Inflammatory macrophage (primary cell): ENCODE measurements at places on chromosomes 5 and 9.

DNA sequence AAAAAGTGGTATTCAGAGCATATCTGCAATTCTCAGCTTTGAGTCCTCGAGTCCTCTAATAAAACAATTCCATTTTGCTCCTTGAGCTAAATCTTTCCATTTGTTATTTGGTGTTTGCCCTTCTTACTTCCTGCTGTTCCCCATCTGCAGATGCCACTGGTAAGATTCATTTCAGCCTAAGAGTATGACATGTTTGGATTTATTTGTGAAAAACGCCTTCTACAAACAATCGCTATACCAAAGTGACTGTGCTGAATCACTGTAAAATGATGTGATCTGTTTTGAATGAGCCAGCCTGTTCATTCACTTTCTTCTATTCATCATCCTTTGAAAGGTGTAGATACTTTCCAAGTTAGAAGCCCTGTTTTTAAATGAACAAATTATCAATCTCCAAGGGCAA, 27.7 kb downstream of the KCTD16 start:
- no peak for DNase-seq

DNA sequence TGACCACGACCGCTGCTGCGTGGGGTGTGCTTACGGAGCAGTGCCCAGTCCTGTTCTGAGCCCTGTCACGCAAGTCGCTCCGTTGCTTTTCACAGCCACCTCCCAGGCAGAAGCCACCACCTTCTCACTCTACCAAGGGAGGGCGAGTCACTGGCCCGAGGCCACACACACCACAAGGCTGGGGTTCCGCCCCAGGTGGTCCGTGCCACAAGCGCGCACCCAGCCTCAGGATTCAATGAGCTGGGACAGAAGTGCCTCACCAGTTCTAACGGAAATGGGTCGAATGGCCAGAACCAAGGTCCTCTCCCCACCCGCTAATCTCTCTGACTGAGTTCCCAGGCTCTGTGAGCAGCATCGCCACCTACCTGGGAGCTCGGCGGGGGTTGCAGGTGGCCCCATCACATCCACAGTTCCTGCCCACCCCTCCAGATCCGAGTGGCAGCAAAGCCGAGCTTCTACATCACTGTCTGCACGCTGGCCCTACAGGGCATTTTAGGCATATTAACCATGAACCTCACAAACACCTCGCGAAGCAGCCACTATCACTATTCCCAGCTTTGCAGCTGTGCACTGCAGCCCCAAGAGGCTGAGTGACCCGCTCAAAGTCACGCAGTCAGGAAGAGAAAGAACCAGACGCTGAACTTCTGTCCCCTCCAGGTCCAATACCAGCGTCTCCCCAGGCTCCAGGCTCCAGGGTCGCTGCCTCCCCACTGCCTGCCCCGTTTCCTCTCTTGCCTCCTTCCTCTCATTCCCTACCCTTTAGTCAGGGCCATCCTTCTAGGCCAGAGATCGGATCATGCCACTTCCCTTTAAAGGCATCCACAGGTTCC, 92.1 kb upstream of the PHYKPL start:
- DNase-seq, result no peak

DNA sequence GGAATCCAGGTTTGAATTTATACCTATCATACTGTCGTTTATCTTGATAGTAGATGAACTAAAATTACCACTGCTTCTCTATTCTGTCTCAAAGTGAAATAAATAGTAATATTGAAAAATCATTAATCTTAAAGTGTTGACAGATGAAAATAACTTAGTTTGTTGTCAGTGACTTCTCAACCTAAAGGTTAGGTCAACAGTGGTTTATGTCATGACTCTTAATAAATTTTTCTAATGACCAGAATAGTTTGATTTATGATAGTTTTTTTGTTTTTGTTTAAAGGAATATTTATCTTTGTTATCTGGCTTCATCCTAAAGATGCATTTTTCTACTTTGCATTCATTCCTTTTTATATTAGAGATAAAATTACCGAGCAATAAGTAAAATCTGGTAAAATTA, 81.1 kb downstream of the SLF1 start:
- DNase-seq, result no peak

- DNase-seq, result no peak
These were observed 576.4 kb upstream of the SGCD start for GRCh38 chr5:155750571-155750970.

- peak; percentile 36 for DNase-seq
These were observed 246.5 kb downstream of the PTPRD start for GRCh38 chr9:10366171-10366779.

DNA sequence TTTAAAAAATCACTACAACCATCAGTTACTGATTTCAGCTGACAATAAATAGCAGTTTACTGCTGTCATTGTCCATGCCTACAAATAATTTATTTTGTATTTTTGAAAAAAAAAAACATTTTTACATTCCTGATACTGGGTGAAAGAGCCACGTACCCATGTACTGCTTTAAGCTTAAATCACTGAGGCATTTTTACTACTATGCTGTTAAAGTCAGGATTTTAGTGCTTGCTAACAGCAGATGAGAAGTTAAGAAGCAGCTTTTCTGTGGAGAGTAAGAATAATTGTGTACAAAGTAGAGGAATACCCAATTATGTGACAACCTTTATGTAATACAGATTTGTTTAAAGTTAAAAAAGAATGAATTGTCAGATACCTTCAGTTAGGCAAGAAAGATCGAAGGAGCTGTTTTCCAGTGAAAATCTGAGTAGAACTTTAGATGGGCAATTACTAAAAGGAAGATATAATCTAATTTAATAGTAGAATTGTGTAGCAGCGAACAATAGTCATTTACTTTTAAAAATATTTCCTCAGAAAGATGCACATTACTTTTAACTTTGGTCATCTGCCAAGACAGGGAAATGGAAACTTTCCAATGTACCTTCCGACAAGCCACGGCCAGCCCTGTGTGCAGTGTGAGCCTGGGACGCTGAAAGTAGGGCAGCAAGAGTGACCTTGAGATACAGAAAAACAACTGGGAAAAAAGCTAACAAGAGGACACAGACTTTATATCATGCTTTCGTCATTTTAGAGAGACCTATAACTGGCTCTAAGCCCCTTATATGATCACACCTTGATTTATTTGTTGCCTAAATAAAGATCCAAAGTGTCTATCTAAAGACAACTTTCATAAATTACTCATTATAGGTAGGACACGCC, 39.9 kb downstream of the RHOBTB3 start:
- DNase-seq, result no peak

DNA sequence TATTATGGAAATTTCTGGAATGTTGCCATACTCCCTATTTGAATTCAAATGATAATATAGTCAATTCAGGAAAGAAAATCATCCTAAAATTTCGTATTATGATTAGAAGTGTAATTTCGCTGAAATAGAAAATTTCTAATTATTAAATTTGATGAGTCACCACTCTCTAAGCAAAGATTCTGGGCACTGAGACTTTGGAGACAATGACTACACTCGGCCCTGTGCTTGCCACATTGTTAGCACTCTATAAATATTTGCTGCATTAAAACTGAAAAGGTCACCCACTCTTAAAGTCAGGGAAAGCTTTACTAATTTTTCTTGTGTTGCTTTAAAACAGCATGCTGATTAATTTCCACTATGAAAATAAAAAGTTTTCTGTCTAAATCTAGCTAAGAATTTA, 240.3 kb downstream of the TLE4 start:
- no peak for DNase-seq

DNA sequence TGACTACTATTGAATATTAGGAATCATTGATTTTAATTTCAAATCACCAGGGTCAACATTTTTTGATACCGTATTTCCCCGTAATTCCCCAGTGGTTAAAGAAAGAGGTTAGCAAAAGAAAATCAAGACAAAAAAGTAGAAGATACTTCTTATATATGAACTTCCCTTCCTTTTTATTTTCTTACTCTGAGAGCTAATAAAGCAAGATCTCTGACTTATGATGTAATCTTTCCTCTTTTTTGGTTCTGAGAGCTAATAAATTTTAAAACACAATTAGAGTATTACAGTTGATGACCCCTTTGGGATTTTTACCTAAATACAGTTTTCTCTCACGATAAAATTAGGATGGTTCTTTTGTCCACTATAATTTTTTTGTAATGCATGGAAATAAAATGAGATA, 9.2 kb upstream of the FYB1 start:
- peak; percentile 62 for DNase-seq

GRCh38 chr5:139700711-139701055, 52.5 kb downstream of the CXXC5 start:
- DNase-seq, result no peak

DNA sequence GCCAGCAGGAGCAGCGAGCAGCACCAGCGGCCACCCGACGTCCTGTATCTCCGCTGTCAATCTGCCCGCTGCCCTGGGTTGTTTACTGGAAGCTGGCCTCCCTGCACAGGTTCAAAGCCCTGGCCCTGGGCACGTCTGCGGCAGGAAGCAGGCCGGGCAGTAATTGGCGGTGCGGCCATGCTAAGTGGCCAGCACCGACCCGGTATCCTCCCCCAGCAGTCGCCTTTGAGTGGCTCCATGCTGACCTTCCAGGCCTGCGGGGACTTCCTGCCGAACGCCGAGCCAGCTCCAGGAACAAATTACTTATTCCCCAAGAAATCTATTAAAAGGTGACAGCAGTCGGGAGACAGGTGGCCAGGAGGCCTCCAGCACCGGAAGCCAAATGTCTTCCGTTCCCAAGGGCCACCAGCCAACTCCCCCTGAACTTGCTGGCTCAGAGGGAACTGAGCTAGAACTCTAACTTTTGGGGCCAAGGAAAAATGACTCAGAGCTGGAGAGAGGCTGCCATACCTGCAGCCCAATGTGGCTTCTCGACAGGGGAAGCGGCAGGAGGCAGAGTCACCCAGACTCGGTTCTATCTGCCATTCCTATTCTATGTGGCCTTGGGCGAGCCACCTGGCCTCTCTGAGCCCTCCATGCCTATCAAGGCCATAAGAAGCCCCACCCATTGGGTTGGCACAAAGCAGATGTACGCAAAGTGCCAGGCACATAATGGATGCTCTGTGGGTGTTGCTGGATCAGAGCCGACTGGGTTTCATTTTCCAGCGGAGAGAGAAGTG, 13.7 kb upstream of the PSMB7 start:
- DNase-seq, result no peak

GRCh38 chr5:107724642-107725041, 53.9 kb upstream of the EFNA5 start:
- no peak for DNase-seq

DNA sequence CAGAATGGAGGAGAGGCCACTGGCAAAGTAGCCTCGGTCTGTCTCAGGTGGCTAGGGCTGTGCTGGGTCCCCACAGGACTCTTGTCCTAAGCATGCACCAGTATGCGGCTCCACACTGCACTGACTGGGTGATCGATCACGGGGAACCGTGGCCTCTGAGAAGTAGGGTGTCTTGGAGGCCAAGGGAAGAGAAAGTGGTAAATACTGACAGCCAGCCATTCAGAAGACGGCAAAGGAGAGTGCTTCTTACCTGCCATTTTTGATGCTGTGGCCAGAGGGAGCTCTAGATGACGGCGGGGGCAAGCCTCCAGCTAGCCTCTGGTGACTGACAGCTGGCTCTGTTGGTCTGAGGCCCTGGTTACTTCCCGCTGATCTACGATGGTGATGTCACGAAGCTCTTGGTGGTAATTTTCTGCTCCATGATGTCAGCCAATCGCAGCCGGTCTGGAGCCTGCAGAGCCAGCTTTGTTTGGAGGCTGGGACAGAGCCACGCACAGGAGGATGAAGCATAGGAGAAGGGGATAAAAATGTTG, 40.4 kb upstream of the GADD45G start:
- peak; percentile 9 for DNase-seq

GRCh38 chr9:98365227-98365669, 109.8 kb upstream of the TBC1D2 start:
- peak; percentile 42 for DNase-seq

GRCh38 chr9:19294219-19294618, 63.7 kb downstream of the DENND4C start:
- no peak for DNase-seq

DNA sequence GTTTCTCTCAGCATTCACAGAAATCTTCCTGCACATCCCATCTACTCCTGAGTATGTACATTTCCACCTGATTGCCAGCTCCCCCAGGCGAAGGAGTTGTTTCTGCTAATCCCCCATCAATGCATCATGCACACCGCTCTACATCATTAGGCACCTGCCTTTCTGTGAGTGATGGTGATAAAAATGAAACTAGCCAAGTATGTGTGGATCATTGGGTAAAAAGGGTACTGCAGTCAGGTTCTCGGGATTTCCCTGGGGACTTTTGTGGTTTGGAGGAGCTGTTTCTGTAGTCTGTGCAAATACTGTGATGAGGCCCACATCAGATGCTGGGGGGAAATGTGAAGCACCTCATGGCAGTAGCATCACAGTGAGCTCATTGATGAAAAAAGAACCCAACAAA, 30.4 kb downstream of the CAMK4 start:
- DNase-seq, result no peak

- no peak for DNase-seq
These were observed 999.8 kb downstream of the NR2F1-AS1 start for GRCh38 chr5:92581249-92581648.

DNA sequence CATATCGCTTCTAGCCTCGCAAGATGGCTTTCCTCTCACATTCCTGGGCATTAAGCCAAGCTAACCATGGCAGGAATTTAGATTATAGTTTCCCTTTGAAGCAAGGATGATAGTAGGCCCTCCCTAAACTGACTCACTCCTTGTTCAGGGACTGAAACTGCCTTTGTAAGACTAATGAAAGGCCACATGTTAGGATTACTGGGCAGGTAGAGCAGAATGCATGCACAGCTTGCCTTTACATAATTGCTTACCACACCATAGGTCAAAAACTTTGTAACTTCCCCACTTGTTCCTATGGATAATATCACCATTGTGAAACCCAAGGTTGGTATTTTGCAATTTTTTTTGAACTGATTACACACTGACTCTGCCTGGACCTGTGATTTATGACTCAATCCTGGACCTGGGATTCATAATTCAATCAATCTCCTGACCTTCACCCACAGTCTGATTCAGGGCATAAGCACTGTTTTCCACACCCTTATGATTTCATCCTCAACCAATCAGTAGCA, 41.0 kb upstream of the PRDM9 start:
- no peak for DNase-seq

- DNase-seq, result no peak
These were observed 464 bp upstream of the FAM151B start for GRCh38 chr5:80487444-80487828.

DNA sequence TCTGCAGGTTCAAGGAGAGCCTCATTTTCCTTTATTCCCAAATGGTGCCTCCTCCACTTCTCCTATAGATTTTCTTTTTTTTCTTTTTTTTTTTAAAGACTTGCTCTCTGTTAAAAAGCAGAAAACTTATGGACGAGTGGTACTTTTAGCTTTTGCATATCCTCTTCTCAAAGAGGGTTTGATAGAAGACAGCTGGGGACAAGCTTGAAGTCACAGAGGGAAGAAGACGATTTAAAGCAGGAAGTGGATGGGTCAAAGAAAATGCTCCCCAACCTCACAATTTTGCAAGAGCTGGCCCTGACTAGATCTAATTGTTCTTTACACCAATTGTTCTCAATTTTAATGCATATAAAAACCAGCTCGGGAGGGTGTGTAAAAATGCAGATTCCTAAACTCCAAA, 48.9 kb downstream of the APBA1 start:
- DNase-seq, result no peak

- DNase-seq, result no peak
These were observed 137.1 kb downstream of the CAAP1 start for GRCh38 chr9:26755476-26755875.
